Activated CD4-positive, alpha-beta T cell treated with anti-CD3 and anti-CD28 coated beads, Interleukin-2, amount 50 U/mL, for 1 hour (primary cell): ENCODE measurements at places on chromosomes 7 and 10.

DNA sequence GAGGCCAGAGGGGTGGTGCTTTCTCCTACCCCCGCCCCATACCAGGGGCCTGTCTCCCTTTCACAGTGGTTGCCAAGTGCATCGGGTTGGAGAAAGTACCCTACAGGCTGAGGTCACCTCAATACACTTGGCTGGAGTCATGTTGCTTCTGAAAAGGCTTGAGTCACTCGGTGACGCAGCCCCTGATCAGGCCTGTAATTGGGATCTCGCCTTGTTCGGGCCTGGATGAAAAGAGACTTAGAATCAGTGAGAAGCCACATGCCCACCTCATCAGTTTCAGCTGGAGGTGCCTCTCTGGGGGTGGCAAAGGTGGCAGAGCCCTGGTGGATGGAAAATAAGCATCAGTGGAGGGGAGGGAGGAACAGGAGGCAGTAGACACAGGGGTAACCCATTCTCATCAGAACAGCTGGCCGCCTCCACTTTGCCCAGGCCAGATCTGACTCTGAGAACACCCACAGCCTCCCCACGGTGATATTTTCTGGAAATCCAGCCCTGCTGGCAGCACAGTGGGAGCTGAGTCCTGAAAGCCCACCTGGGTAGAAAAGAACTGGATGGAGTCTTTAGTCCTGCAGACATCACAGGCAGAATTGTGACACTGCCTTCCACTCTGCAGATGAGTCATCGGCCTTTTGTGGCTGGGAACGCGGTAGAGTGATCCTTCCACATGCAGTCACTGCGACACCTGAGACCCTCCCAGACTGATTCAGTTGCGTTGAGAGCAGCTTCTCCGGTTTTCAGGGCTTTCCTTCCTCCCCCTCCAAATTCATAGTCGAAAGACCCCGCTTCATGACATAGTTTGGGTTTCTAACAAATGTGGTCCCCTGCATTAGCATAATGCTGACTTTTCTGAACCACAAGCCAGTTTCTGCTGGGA is 108.0 kb downstream of the GRK5 start:
- DNase-seq: peak; percentile 57

DNA sequence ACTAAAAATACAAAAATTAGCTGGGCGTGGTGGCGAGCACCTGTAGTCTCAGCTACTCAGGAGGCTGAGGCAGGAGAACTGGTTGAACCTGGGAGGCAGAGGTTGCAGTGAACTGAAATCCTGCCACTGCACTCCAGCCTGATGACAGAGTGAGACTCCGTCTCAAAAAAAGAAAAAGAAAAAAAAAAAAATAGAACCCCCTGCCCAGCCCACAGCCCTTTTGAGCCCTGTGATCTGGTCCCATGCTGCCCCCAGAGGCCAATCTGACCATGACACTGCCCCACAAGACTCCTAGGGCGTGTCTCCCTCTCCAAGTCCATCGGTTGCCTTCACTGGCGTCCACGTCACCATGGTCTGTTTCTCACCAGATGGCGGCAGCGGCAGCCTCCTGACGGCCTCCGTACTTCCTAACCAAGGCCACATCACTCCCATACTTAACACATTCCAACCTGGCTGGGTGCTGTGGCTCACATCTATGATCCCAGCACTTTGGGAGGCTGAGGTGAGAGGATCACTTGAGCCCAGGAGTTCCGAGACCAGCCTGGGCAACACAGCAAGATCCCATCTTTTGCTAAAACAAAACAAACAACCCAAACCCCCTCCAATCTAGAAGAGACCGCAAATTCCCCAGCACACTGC is 18.0 kb downstream of the STX1A start:
- DNase-seq: peak; percentile 33

GRCh38 chr10:75091146-75091545 is 20.3 kb upstream of the SAMD8 start:
- DNase-seq: no peak

- no peak for DNase-seq
Measured at GRCh38 chr7:47452295-47452694, 129.6 kb downstream of the TNS3 start.

- DNase-seq: no peak
Measured at GRCh38 chr7:18370633-18371032, 124.9 kb upstream of the HDAC9 start.
